T follicular helper cell (primary cell): ENCODE measurements at places on chromosomes 7 and 10.

- no peak for DNase-seq
Measured at GRCh38 chr7:106327538-106328481, 43.0 kb upstream of the NAMPT start.

- no peak for DNase-seq
Measured at GRCh38 chr7:115368998-115369397, 447.1 kb downstream of the MDFIC start.

DNA sequence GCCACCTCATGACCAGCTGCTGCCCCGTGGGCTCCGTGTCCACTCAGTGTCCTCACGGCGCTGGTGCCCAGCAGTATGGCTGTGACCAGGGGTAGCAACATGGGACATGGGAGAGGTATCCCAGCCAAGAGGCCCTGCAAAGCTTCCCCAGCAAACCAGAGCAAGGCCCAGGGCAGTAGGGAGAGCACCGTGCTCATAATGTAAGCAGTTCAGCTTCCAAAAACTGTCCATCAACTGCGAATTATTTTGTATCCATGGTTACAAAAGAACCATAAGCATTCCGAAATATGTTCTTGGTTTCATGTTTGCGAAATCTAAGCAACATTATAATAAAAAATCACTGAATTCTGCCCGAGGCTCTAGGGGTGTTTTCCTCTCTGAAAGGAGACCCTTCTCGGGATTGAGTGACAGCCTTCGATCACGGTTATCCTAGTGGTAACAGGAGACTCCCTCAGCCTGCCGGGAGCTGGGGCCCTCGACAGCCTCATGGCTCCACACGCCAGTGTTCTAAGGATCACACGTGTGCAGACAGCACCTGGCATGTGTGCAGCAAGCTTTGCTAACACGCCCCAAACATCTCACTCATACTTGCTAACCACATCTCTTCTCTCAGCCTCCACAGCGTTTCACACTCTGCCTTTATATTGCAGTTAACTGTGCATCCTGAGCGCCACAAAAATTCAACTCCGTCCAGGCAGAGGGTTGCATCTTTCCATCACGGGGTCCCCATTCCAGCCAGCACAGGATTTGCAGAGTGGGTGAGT is 117.6 kb downstream of the DIP2C start:
- DNase-seq = no peak

DNA sequence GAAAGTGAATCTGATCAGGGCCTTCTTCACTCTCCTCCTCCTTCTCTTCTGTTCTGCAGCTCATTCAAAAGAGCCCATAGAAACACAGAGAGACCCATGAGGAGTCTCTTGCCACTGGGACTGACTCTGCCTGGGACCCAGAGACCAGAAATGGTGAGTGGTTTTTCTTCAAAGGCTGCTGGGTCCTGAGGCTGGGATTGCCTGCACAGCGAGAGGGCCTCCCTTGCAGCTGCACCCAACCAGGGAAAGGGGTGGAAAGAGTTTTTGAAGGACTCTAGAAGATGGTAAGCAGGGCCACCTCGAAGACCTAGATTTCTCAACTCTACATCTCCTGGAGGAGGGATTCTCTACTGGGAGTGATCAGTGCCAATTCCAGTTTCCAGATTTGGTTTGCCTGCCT is 15.5 kb upstream of the HOXA13 start:
- DNase-seq = no peak

DNA sequence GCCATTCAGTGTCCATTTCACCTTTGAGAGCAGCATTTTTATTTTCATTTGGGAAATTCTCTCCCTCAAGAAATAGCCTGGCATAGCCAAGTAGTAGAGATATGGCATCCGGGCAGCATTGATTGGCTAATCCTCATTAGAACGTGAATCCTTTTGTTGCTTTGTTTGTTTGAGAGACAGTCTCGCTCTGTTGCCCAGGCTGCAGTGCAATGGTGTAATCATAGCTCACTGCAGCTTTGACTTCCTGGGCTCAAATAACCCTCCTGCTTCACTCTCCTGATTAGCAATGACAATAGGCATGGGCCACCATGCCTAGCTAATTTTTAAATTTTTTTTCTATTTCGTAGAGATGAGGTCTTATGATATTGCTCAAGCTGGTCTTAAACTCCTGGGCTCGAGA is 1174.9 kb upstream of the AUTS2 start:
- no peak for DNase-seq
